ENCODE measurements at places on chromosomes 7 and 10.

- DNase-seq: no peak
Measured at GRCh38 chr7:107728276-107728675, 15.7 kb upstream of the CBLL1 start.

- DNase-seq: no peak
Measured at GRCh38 chr10:21522631-21523406, 2.7 kb downstream of the SKIDA1 start.

GRCh38 chr7:26284995-26285632, 6.5 kb upstream of the SNX10 start:
- no peak for DNase-seq

DNA sequence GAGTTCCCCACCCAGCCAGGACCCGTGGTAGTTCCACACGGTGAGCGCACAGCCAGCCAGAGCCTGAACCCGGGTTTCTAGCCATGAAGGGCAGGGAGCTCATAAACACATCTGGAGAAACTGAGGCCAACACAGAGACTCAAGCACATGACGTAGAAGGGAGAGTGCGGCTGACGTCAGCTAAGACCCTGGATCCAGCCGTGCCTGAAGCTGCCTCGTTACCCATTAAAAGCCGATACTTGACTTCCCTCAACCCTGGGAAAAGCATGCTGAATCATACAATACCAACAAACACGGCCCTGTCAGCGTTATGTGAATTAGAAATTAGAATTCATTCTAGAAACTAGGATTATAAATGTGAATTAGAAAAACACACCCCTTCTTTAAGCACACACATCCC, 65.2 kb upstream of the PDGFA start:
- DNase-seq: no peak

GRCh38 chr10:69965919-69966662, 86.6 kb upstream of the MACROH2A2 start:
- no peak for DNase-seq

- DNase-seq: no peak
Measured at GRCh38 chr10:18223898-18224297, 83.7 kb downstream of the CACNB2 start.

DNA sequence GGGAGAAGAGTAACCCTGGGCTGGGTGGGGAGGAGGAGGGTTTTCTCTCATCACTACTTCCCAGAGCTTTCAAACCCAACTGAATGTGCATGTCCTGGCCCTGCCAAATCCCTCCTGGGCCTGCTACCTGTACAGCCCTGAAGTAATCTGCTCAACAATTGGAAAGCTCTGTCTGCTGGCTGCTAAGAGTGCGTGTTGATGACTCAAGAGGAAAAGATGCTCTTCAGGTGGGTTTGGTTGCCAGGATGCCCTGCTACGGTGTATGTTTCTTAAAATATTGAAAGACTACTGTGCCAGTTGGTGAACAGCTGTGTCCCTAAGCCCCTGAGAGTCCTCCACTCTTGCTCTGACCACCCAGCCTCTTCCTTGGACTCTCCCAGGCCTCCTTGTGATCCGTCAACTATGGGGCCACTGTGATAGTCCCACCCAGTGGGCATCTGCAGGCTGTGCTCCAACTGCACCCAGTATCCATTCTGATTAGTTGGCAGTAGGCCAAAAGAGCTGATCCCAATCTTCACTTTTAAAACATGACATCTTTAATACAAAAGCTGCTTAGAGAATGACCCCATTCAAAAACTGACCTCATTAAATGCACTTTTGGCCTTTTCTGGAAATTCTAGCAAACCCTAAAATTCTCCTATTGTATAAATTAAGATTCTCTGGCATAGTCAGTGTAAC, 85.6 kb downstream of the AOAH start:
- no peak for DNase-seq

- DNase-seq: no peak
Measured at GRCh38 chr7:121916211-121916610, 43.2 kb downstream of the PTPRZ1 start.

DNA sequence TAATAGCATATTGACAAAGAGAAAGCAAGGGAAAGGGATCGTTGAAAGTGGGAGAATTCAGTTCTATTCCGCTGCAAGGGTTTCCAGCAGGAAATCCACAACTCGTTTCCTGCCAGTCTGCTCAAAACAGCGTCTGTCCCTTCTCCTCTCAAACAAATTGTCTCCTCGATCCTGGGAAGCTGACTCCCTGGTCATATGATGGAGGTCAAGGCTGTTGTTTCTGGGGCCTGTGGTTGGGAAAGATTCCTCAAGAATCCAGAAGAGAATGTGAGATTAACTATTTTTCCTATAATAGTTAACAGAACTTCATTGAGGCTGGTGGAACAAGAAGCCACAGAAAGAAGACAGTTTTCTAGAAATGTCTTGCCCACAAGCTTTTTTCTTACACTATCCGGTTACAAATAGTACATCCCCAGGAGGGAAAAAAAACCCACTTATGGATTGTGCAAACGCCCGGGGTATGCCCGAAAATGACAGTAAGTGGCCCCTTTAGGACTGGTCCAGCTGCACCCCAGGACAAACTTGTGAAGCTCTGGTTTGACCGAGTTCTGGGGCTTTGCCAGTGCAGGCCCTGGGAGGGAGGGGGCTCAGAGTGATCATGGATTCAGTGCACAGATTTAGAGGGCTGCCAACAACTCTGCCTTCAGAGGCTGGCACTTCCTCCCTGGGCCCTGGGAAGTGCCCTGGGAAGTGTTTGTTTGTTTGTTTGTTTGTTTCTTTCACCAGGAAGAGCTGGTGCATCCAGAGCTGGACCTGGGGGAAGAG, 49.4 kb upstream of the CTBP2 start:
- no peak for DNase-seq

DNA sequence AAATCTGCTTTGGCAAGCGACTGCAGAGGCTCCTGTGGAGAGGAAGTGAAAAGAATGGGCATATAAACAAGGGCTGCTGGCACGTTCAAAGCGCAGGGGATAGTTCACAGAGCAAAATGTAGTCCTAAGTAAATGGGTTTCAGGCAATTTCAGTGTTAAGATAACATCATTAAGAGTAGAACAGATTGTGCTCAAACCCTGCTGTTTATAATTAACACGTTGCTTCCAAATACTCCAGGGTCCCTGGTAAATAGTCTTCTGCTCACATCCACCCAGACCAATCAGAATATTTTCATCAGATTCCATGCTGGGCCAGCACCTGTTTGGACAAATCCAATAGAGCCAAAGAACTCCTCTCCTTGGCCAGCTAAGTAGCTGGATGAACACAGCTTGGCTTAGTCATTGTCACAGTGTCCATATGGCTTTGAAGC, 81.4 kb downstream of the ORC5 start:
- peak; percentile 98 for DNase-seq

DNA sequence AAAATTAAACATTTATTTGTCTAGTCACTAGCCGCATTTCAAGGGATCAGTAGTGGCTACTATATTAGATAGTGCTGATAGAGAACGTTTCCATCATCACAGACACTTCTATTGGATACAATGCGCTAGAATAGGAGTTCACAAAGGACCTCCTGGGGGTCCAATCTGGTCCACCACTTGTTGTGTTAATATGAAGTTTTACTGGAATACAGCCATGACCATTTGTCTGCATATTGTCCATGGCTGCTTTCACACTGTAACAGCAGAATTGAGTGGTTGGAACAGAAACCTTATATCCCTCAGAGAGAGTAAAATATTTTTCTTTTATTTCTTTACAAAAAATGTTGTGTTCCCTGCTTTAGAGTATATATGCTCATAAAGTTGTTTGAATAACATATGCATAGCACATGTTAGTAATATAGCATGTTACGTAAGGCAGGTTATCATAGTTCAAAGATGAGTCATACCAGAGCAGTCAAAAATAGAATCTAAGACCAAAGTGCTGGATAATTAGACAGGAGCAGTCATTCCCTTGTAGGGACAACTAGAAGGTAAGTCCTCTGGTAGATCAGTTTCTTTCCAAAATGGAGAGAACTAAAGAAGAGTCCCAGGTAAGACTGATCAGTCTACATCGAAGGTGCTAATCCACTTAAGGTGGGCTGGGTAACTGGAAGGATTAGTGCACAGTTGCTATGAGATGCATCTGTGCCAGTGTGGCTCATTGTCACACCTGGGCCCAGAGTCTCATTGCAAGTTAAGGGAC, 14.9 kb downstream of the BZW2 start:
- peak; percentile 35 for DNase-seq

GRCh38 chr10:30460121-30460520, 26.1 kb downstream of the MAP3K8 start:
- DNase-seq: no peak

DNA sequence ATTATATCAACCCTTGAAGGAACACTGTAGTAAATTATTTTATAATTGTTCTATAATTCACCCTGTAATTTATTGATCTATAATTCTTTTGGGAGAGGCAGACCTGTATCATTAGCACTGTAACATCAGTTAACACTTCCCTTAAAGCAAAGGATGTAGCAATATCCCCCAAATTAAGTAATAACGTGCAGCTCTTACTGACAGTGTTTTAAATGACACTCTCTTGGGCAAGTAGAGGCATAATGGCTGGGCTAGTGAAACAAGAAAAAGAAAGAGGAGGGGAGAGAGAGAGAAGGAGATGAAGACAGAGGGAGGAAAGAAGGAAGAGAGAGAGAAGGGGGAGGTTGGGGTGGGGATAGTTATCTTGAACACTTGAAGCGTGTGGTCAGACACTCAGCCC, 161.0 kb upstream of the RNF32 start:
- no peak for DNase-seq
